ENCODE measurements at places on chromosomes 12 and 14. TPM values are rescaled to one million over a fixed set of nuclear protein-coding genes. Genes with fewer than 3 reads are reported as not detected.

DNA sequence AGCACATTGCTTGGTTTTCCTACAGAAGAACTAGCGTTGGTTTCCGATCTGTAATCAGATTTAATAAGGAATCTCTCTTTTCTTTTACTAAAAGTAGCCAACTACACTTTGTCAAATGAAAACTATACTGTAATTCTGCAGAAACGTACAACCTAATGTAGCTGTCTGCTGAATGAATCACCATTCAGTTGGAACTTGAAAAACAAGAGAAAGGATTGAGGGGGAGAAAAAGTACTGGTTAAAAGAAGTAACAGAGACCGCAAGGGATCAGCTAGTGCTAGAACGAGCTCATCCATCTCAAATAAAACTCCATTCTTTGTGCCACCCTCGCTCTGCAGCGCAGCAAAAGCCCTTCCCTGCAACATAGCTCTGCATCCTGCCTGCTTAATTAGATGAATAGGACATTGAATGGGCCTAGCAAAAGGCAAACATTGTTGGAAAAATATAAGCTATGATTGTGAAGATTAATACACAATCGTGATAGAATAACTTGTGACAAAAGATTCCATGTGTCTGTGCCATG lies 2.6 kb downstream of the GARIN2 start:
- H3K4me1 ChIP-seq, result peaks cover 3% of the 10 kb centered on the region
- no peaks in the 10 kb centered on the region for H3K27me3 ChIP-seq
- H3K4me3 ChIP-seq, result no peak overlapping the region
- no peak overlapping the region for H3K27ac ChIP-seq
- no peaks in the 10 kb centered on the region for H3K36me3 ChIP-seq

The C3AR1 gene
- 1.5 TPM for total RNA-seq

DNA sequence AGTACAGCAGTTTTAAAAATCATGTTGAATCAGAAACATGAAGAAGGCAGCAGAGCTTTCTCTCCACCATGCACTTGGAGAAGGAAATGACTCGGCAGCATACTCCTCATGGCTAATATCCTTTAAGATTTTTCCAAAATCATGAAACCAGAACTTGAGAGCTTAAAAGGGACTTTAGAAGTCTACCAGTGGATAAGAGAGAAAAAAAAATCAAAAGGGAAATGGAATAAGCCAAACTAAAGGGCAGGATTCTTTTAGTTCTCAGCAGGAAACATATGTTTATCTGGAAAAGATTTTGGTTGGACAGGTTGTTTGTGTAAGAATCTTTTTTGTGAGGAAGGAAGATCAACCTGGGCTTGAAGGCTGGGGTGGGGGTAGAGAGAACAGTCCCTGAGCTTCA lies 111.8 kb downstream of the PRKCH start:
- DNase-seq, result no peak
- H3K27me3 ChIP-seq, result no peaks in the 10 kb centered on the region
- H3K27ac ChIP-seq, result no peak overlapping the region
- peaks cover 29% of the 10 kb centered on the region for H3K4me1 ChIP-seq
- H3K36me3 ChIP-seq, result no peaks in the 10 kb centered on the region

DNA sequence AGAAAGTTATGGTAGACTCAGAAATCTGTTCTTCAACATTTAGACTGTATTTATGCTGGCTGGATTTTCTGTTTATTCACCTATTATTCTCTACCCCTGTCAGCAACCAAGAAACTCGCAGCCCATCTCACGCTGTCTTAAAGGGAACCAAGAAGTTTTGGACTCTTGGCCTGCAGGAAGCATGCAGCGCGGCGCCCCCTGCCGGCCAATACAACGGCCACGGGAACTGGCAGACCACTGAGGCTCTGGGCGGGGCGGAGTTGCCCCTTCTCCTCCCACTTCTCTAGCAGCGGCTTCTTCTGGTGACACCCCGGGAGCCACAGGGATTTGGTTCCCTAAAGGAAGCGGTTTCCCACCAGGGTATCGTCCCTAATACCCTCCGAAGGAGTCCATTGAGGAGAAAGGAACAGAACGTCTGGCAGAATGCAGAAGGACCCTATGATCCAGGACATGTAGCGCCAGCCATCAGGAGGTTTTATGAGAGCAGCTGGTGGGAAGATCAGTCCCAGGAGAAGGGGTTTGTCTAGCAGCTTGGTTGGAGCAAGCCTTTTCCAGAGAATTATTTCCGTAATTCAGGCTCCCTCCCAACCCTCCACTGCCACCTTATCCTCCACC lies 21.0 kb upstream of the RNASE2 start:
- H3K4me3 ChIP-seq, result no peak overlapping the region
- H3K36me3 ChIP-seq, result no peaks in the 10 kb centered on the region
- peaks cover 5% of the 10 kb centered on the region for H3K27me3 ChIP-seq
- H3K27ac ChIP-seq, result no peak overlapping the region
- DNase-seq, result peak; percentile 59

DNA sequence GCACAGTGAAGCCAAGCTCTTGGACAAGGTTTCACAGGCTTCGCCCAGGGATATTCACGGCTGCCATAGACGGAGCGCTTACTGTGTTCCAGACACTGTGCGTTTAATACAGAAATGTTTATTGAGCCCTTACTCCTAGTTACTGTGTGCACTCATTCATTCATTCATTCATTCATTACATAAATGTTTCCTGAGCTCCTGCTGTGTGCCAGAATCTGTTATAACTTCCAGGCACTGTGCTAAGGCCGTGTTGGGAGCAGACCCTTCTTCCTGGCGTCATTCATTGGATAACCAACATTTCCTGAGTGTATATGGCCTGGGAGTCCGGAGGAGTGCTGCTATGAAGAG lies 760 bp upstream of the MED13L start:
- H3K27ac ChIP-seq, result peak overlapping the region; percentile 99
- no peaks in the 10 kb centered on the region for H3K36me3 ChIP-seq
- H3K4me1 ChIP-seq, result peaks cover 30% of the 10 kb centered on the region
- no peak for DNase-seq

- H3K27me3 ChIP-seq, result peaks cover 3% of the 10 kb centered on the region
- H3K4me1 ChIP-seq, result no peaks in the 10 kb centered on the region
- H3K4me3 ChIP-seq, result no peak overlapping the region
- no peak for DNase-seq
Measured at GRCh38 chr14:97315790-97316189, 518.6 kb downstream of the VRK1 start.

DNA sequence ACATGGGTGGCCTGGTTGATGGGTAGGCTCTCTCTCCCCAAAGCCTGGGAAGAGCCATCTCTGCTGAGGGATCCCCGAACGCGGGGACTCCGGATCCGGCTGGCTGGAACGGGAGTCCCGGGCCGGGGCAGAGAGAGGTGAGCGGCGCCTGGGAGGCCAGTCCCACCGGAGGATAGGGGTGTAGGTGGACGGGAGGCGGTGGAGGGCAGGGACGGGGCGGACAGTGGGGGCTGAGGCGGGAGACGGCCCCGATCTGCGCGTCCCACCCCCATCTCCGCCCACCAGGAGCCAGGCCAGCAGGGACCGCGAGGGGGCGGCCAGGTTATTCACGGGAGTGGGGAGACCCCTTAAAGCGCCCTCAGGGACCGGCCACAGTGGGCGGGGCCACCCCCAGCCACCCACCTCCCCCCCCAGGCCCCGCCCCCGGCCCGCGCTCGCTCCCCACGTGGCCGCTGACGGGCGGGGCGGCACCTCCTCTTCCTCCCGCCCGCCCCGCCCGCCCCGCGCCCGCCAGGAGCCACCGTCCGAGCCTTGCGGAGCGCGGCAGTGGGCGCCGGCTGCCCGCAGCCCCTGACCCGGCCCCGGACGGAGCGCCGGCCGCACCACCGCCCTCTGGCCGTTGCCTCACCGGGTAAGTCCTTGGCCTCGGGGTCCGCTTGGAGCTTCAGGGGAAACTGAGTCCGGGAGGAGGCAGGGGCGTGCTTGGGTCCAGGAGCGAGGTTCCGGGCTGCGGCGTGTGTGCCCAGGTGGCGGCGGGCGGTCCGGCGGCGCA lies at the start of gene INF2:
Gene INF2, plus strand, starts transcription at position 510 of the 772 bp plus-strand sequence. CDS start 11,748 bp downstream, outside the sequence.
- H3K36me3 ChIP-seq, result no peaks in the 10 kb centered on the region
- no peak for DNase-seq
- H3K27me3 ChIP-seq, result no peaks in the 10 kb centered on the region
- H3K27ac ChIP-seq, result peak within 1 kb of the TSS; percentile 75

- peaks cover 27% of the 10 kb centered on the region for H3K4me1 ChIP-seq
- no peak overlapping the region for H3K4me3 ChIP-seq
- no peaks in the 10 kb centered on the region for H3K27me3 ChIP-seq
- no peak overlapping the region for H3K27ac ChIP-seq
- no peak for DNase-seq
- H3K36me3 ChIP-seq, result no peaks in the 10 kb centered on the region
Measured at GRCh38 chr14:99595034-99595433, 9.0 kb downstream of the CCDC85C start.

DNA sequence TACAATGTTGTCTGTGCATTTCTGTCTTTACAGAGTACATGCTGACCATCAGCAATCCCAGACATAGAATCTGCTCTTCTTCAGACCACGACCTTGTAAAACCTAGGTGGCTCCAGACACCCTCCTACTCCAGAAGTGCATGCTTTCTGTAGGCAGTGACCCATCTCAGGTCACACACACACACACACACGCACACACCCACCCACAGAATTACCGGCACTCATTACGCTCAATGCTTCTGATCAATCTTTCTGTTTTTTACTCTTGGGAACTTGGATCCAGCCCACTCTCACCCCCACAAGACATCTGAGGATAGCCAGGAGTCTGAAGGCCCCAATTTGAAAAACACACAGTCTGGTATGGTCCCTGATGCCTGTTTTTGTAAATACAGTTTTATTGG lies 7.5 kb upstream of the TSPAN9 start:
- H3K4me1 ChIP-seq, result peaks cover 6% of the 10 kb centered on the region
- no peak overlapping the region for H3K27ac ChIP-seq
- H3K4me3 ChIP-seq, result no peak overlapping the region
- no peaks in the 10 kb centered on the region for H3K27me3 ChIP-seq
- no peak for DNase-seq
- H3K36me3 ChIP-seq, result no peaks in the 10 kb centered on the region

- H3K4me1 ChIP-seq, result peaks cover 35% of the 10 kb centered on the region
- H3K36me3 ChIP-seq, result no peaks in the 10 kb centered on the region
- no peaks in the 10 kb centered on the region for H3K27me3 ChIP-seq
- peak; percentile 86 for DNase-seq
Measured at GRCh38 chr14:98957211-98958047, 314.6 kb downstream of the BCL11B start.

GRCh38 chr14:22390824-22391461 lies 198.1 kb downstream of the DAD1 start:
- no peak overlapping the region for H3K27ac ChIP-seq
- no peaks in the 10 kb centered on the region for H3K36me3 ChIP-seq
- peaks cover 4% of the 10 kb centered on the region for H3K27me3 ChIP-seq
- H3K4me1 ChIP-seq, result peaks cover 4% of the 10 kb centered on the region

DNA sequence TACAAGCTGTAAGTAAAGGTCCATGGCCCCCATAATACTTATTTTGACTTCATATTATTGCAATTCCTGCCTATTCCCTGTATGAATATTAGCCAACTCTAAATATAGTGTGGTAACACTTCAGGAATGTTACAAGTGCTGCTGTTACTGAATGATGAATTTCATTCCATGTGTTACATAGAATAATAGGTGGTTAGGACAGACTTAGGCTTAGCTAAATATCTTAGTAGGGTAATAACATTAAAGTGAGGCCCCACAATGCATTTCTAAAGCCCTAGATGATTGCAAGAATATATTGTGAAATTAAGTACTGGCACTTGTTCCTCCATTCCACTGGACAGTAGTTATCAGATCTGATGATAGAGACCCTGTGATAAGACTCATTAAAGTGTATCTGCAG lies 182.7 kb downstream of the PCNX1 start:
- no peak overlapping the region for H3K4me3 ChIP-seq
- DNase-seq, result no peak
- no peaks in the 10 kb centered on the region for H3K4me1 ChIP-seq
- H3K27ac ChIP-seq, result no peak overlapping the region

DNA sequence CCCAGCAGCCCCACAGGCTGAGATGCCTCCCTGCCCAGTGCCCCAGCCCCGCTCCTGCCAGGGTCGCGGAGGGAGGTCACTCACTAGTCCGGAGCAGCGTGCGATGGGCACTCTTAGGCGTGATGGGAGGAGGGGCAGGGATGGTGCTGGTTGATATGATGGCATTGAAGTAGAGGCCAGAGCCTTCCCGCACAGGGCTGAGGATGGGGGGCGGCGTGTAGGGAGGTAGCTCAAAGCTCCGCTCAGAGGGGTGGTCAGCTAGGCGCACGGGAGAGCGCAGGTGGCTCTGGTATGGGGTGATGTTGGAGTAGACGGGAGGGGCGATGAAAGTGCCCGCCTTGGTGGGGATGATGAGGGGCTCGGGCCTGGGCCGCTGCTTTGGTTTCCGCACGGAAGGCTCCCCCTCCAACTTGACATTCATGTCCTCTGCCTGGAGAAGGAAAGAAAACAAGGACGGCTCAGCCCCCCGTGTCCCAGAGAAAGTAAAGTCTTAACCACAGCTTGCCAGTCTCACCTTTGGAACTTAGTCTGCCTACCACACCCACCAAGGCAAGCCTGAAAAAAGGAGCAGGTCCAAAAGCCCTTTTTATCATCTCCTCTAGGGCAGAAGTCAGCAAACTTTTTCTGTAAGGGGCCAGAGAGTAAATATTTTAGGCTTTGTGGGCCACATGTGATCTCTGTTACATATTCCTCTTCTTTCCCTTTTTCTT lies 15.5 kb upstream of the PNMA1 start:
- no peaks in the 10 kb centered on the region for H3K27me3 ChIP-seq
- peak overlapping the region; percentile 21 for H3K27ac ChIP-seq
- no peak overlapping the region for H3K4me3 ChIP-seq
- DNase-seq, result no peak
- H3K36me3 ChIP-seq, result peaks cover 84% of the 10 kb centered on the region
- peaks cover 60% of the 10 kb centered on the region for H3K4me1 ChIP-seq

The RNASE2 gene
- not detected for total RNA-seq

- no peaks in the 10 kb centered on the region for H3K27me3 ChIP-seq
- H3K4me1 ChIP-seq, result peaks cover 54% of the 10 kb centered on the region
- H3K36me3 ChIP-seq, result peaks cover 16% of the 10 kb centered on the region
- peak overlapping the region; percentile 93 for H3K27ac ChIP-seq
- H3K4me3 ChIP-seq, result peak overlapping the region; percentile 73
Measured at GRCh38 chr12:6605421-6606330, 1.5 kb downstream of the CHD4 start.

- no peaks in the 10 kb centered on the region for H3K36me3 ChIP-seq
- no peak overlapping the region for H3K27ac ChIP-seq
- H3K4me1 ChIP-seq, result peaks cover 21% of the 10 kb centered on the region
- no peak for DNase-seq
Measured at GRCh38 chr14:80587096-80587724, 354.3 kb downstream of the CEP128 start.

The MAP3K12 gene
- total RNA-seq, result 4.8 TPM

GRCh38 chr12:25971654-25972041 lies 13.2 kb downstream of the RASSF8 start:
- H3K4me3 ChIP-seq, result no peak overlapping the region
- H3K27ac ChIP-seq, result peak overlapping the region; percentile 59
- H3K27me3 ChIP-seq, result no peaks in the 10 kb centered on the region
- H3K4me1 ChIP-seq, result peaks cover 21% of the 10 kb centered on the region
- DNase-seq, result no peak

The MANSC1 gene
- 11.5 TPM for total RNA-seq

The LTBR gene
- total RNA-seq, result 297 TPM

GRCh38 chr12:125689576-125690410 lies 624.6 kb downstream of the AACS start:
- H3K27me3 ChIP-seq, result no peaks in the 10 kb centered on the region
- no peaks in the 10 kb centered on the region for H3K4me1 ChIP-seq
- H3K36me3 ChIP-seq, result no peaks in the 10 kb centered on the region
- DNase-seq, result no peak
- no peak overlapping the region for H3K4me3 ChIP-seq

GRCh38 chr12:12398026-12398859 lies 41.4 kb downstream of the BORCS5 start:
- no peak overlapping the region for H3K4me3 ChIP-seq
- no peaks in the 10 kb centered on the region for H3K27me3 ChIP-seq
- peak overlapping the region; percentile 77 for H3K27ac ChIP-seq
- H3K36me3 ChIP-seq, result no peaks in the 10 kb centered on the region

The NTN4 gene
- total RNA-seq, result 18.7 TPM

Data from suprapubic skin (tissue), 4 donors.